ENCODE measurements at places on chromosomes 5 and 9.

DNA sequence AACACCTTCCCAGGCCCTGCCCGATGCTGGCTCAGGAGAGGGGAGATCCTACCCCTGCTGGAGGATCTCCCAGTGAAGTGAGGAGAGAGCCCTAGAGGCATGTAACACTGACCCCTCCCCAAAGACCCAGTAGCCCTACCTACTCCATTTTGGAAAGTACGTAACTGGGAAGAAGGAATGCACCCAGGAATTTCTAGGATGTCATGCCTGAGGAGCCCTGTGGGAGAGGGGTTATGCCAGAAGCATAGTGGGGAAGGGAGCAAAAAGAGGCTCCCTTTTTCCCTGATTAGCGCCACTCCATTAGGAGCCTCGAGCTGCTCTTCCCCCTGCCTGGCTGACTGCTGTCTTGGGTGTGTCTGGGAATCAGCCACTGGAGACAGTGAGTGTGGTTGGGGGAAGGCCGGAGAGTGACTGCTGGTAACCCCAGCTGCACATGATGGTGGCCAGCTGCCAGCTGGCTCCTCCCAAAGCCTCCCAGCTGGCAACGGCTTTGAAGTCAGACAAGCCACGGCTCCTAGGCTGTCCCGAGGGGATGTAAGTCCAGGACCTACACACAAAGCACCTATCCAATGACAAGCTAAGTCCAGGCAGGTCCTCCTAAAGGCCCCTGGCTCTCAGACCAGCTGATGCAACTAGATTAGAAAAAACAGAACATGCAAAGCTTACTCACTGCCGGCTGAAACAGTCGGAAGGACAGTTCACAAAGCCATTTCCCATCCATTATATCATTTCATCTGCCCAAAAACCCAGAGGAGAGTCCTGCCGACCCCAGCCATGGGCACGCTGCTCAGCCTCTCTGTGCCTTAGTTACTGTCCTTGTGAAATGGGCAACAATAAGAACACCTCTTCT, 136.5 kb upstream of the ABCA1 start:
- no peak for DNase-seq

DNA sequence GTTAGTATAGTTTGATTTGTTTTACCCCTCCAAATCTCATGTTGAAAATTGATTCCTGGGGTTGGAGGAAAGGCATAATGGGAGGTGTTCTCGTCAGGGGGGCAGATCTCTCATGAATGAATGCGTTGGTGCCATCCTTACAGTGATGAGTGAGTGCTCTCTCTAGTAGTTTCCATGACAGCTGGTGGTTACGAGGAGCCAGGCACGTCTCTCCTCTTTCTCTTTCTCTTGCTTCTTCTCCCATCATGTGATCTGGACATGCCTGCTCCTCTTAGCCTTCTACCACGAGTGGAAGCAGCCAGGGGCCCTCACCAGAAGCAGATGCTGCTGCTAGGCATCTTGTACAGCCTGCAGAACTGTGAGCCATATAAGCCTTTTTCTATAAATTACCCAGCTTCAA, 454.1 kb downstream of the EFNA5 start:
- no peak for DNase-seq

- no peak for DNase-seq
Measured at GRCh38 chr5:171600741-171601265, 181.4 kb downstream of the FGF18 start.

DNA sequence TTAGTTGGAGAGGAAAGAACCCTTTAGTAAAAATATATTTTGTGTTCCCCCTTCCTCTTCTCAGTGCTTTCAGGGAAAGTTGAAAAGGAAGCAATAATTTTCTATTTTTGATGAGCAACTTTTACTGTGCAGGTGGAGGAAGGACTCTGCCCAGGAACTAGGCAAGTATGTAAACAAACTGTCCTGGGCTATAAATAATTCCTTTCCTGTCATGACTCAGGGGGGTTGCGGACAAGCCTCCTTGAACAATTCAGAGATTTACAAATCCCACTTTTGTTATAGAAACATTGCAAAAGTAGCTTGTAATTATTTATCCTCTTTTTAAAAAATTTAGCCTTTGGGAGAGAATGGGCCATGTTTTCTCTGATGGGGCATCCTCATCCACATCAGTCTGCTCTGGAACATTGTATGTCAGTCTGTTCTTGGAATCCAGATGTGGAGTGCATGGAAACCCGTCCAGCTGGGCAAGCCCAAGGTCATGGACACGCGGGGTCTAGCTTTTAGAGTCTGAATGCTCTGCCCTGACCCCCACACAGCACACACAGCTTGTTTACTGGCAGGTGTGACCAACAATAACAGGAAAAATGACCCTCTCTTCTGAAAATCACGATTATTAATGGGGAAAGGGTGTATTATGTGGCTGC, 127.6 kb downstream of the GADD45G start:
- DNase-seq = no peak

- DNase-seq = no peak
Measured at GRCh38 chr9:95091601-95092261, 225.8 kb downstream of the FANCC start.

- DNase-seq = no peak
Measured at GRCh38 chr9:70778568-70778967, 342.9 kb downstream of the TRPM3 start.

DNA sequence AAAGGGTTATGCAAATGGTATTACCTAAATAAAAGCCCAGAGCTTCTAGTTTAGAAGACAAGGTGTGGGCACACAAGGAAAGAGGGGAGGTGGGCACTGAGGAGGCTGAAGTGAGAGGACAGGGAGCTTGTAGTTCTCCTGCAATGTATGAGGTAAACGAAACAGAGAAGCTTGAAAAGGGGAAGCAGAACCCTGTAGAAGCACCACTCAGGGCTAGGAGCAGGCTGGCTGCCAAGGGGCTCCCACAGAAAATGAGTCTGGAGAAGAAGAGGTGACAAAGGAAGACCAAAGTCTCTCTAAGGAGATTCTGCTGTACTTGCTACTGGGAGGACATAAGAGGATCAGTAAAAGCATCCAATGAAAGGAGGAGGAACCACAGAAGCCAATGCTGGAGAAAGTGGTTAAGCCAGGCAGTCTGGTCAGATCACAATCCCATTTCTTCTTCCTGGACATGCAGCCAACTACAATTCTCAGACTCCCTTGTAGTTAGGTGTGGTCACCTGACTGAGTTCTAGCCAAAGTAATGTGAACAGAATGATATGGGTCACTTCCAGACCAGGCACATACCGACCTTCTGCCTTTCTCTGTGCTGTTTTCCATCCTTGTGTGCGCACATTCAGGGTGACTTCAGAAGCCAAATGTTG, 174.5 kb upstream of the MAP3K1 start:
- DNase-seq = no peak

Measured in CD4-positive, alpha-beta T cell treated with Interleukin-10 for 1 hour (primary cell).